ENCODE measurements at places on chromosomes 6 and 20. TPM values are rescaled to one million over a fixed set of nuclear protein-coding genes. Genes with fewer than 3 reads are reported as not detected.
A peak's percentile ranks its signal among the peaks of the same experiment; 100 is the strongest.

- H3K4me3 ChIP-seq, result no peak overlapping the region
- no peaks in the 10 kb centered on the region for H3K36me3 ChIP-seq
- no peaks in the 10 kb centered on the region for H3K4me1 ChIP-seq
- no peak for DNase-seq
- H3K27ac ChIP-seq, result no peak overlapping the region
- H3K27me3 ChIP-seq, result no peaks in the 10 kb centered on the region
Observed at GRCh38 chr6:170228946-170229310, 62.0 kb downstream of the DLL1 start.

GRCh38 chr6:152220786-152221185 lies 413.3 kb downstream of the ESR1 start:
- H3K36me3 ChIP-seq, result peaks cover 54% of the 10 kb centered on the region
- DNase-seq, result no peak
- H3K27ac ChIP-seq, result no peak overlapping the region
- no peaks in the 10 kb centered on the region for H3K27me3 ChIP-seq

DNA sequence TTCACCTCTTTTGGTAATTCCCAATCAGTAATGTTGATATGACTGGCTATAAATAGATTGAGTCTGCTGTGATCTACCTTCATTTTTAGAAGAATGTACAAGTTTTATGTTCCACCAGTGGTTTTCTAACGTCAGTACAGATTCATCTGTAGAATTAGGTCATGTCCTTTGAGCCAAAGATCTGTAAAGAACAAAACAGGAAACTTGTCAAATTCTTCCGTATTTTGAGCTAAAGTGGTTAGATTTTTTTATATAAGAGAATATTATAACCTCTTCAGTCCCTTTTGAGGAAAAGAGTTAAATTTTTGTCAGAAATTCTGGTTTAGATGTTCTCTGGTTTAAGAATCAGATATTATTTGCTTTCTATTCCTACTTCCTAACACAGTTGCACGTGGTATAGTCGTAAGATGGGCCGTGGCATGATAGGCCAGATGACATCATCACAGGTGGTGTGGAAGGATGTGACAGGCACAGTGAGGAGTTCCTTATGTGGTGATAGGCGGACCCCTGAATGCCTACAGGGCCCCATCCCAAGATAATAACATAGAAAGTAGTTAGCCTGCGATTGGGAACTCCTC lies 62.3 kb downstream of the SNX9 start:
- no peak overlapping the region for H3K27ac ChIP-seq
- peak; percentile 70 for DNase-seq
- H3K36me3 ChIP-seq, result no peaks in the 10 kb centered on the region
- no peak overlapping the region for H3K4me3 ChIP-seq

- no peak overlapping the region for H3K27ac ChIP-seq
- peaks cover 36% of the 10 kb centered on the region for H3K36me3 ChIP-seq
- H3K27me3 ChIP-seq, result no peaks in the 10 kb centered on the region
- DNase-seq, result no peak
- no peak overlapping the region for H3K4me3 ChIP-seq
Observed at GRCh38 chr20:63568986-63569949, 4.8 kb downstream of the HELZ2 start.

DNA sequence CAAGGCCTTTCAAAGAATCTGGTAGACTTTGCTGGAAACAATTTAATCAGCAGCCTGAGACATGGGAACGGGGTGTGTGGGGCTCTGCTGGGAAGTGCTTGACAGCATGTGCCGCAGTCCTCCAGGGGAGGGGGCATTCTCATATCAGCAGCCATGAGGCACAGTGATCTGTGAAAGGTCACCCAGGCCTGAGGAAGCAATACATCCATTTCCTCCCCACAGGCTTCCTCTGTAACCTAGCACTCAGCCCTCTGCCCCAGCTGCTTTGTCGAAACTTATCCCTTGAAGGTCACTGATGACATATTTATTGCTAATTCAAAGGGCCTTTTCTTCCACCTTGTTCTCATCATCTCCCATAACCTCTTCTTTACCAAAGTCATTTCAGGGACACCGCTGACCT lies 103.3 kb downstream of the TNFAIP3 start:
- H3K27me3 ChIP-seq, result no peaks in the 10 kb centered on the region
- DNase-seq, result no peak
- H3K4me3 ChIP-seq, result no peak overlapping the region
- H3K4me1 ChIP-seq, result peaks cover 5% of the 10 kb centered on the region
- H3K27ac ChIP-seq, result no peak overlapping the region
- H3K36me3 ChIP-seq, result no peaks in the 10 kb centered on the region

GRCh38 chr6:74574794-74575193 lies 631.1 kb downstream of the COL12A1 start:
- H3K27me3 ChIP-seq, result no peaks in the 10 kb centered on the region
- no peak overlapping the region for H3K4me3 ChIP-seq
- no peaks in the 10 kb centered on the region for H3K36me3 ChIP-seq
- no peak for DNase-seq

DNA sequence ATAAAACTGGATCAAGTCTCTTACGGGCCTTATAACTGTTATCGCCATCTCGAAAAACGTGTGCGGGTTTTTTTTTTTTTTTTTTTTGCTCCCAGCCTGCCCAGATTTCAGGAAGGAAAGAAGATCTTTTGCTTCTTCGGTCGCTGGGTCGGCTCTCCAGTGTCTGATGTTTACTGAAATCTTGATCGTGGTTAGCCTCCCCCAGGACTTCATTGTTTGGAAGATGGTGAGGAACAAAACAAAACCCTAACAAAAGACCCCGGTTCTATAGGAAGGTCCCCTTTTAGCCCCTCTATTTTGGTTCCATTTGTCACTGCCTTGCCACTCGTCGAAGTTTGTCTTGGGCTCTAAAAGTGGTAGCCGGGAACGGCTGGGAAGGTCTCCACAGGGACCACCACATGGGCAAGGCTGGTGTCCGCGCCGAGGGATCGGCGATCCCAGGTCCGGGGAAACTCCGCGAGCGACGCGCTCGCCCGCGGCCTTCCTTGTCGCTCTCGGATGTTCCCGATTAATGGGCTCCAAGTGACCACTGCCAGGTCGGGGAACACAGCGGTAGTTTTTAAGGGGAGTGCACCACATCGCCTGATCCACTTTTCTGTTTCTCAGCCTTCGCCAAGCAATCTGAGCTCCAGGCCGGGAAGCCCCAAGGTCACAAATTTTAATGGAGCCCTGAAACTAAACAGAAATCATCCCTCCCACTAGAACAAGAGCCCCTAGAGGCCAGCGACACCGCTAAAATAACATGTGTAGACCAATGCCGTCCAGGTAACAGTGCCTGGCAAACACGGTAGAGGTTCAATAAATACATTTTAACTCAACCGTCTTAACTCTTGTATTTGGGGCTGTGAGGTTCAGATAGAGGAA lies 27.0 kb downstream of the TRIM27 start:
- no peak for DNase-seq
- no peaks in the 10 kb centered on the region for H3K27me3 ChIP-seq
- H3K4me3 ChIP-seq, result peak overlapping the region; percentile 63
- peaks cover 16% of the 10 kb centered on the region for H3K4me1 ChIP-seq

DNA sequence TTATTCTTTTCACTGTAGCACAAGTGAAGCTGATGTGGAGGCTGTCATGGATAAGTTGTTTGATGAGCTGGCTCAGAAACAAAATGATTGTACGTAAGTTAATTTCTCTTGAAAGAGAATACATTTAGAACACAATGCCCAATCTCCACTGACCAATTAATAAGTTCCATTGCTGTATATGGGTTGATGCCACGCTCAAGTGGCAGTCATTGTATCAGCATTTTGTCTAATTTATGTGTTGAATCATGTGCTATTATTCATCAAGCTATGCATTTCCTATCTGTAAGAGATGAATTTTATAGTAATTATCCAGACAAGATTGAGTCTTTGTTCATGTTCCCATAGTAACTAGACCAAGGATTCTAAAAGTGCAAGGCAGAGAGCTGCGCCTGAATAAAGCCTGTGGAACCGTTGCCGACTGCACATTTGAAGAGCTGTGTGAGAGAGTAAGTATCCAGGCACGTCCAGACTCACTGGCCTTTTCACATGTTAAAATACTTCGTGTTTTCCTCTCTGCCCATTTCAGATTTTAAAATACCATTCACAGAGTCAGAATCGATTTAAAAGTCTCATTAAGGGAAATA lies 83.8 kb upstream of the FOXO3 start:
- H3K27ac ChIP-seq, result no peak overlapping the region
- DNase-seq, result no peak
- H3K36me3 ChIP-seq, result peaks cover 3% of the 10 kb centered on the region
- H3K4me1 ChIP-seq, result no peaks in the 10 kb centered on the region

DNA sequence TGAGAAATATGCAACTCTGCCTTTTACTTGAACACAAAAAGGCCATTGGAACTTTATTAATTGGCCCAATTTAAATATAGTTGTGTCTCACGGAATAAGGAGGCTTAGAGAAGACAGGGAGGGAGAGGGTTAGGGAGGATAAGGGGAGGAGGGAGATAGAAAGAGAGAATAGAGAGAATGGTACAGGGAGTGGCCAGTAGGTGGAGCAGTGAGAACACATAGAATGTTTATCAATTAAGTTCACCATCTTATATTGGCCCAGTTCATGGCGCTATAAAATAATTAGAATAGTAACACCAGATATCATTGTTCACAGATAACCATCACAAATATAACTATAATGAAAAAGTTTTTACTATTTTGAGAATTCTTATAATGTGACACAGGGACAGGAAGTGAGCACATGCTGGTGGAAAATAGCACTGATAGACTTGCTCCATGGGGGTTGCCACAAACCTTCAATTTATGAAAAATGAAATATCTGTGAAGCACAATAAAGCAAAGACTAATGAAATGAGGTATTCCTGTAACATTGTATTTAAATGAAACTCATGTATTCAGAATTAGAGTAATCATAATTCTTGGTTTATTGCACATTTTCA lies 374.1 kb upstream of the MANEA start:
- no peaks in the 10 kb centered on the region for H3K27me3 ChIP-seq
- H3K36me3 ChIP-seq, result no peaks in the 10 kb centered on the region
- no peaks in the 10 kb centered on the region for H3K4me1 ChIP-seq
- H3K4me3 ChIP-seq, result no peak overlapping the region
- no peak for DNase-seq

DNA sequence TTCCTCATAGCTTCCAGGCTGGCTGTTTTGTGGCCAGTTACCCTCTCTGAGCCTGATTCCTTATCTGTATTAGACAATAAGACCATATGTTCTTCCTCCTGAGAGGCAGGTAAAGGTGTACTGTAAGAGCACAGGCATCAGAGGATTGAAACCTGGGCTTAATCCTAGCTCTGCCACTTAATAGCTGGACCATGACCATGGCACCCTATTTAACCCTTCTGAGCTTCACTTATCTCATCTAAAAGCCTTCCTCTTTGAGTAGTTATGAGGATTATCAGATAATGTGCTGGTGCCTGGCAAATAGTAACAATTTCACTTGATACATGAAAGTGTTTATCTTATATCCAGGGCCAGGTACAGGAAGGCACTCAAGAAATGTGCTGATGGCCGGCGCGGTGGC lies 34.9 kb downstream of the BCL2L1 start:
- H3K27ac ChIP-seq, result no peak overlapping the region
- no peaks in the 10 kb centered on the region for H3K36me3 ChIP-seq
- DNase-seq, result no peak
- peaks cover 45% of the 10 kb centered on the region for H3K4me1 ChIP-seq
- no peak overlapping the region for H3K4me3 ChIP-seq

DNA sequence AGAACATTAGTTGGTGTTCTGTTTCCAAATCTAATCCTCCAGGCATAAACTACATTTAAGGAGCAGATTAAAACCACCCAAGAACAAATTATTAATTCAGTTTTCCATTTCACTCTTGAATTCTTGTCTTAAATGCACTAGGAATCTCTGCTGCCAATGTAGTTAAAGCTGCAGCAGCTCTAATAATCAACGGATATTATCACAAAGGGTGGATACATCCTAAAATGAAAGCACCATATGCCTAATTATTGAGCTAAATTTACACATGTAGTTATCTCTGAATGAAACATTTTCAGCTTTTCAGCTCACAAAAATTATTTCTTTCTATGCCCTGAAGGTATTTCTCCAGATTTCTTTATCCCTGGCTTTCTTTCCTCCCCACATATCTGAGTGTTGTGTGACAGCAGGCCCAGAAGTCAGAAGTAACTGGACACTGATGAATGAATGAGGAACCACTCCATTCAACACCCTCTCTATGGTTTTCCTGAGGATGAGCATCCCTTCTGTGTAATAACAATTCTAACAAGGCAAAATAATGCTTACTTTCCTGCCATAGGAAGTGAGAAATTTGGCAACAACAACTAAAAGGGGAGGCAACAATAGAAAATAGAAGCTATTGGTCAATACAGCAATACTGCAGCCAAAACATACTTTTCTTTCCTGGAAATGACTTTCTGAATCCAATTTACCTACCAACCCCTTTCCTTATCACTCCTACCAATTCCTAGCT lies 14.9 kb downstream of the MAN1A1 start:
- DNase-seq, result no peak
- H3K4me3 ChIP-seq, result no peak overlapping the region
- H3K4me1 ChIP-seq, result peaks cover 22% of the 10 kb centered on the region
- H3K27me3 ChIP-seq, result no peaks in the 10 kb centered on the region

DNA sequence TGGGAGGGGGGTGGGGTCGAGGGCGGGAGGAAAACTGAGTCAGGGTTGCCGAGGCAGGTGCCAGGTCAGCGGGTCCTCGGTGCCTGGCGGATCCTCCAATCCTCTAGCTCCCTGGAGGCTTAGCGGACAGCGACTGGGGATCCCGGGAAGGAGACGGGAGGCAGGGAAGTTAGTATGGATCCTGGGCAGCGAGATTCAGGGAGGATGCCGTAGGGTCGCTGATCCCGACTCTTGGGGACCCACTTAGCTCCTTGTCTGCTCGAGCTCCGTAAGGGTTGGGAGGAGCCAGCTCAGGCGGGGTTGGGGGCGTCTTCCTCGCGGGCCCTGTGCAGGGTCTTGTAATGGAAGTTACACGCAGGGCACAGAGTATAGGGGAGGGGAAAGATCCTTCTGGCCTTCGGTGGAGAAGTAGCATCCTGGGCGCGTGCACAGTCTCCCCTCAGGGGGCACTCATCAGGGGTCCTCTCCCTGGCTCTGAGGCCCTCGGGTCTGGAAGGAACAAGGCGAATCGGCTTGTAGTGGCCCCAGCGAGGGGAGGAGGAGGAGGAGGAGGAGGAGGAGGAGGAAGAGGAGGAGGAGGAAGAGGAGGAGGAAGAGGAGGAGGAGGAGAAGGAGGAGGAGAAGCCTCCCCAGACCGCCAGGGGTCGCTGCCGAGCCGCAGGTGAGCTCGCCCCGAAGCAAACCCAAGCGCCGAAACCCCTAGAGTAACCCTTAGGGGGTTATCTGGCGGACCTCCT lies 6.4 kb upstream of the SLC12A5 start:
- no peaks in the 10 kb centered on the region for H3K36me3 ChIP-seq
- H3K27ac ChIP-seq, result no peak overlapping the region
- no peak for DNase-seq
- no peak overlapping the region for H3K4me3 ChIP-seq
- H3K4me1 ChIP-seq, result peaks cover 19% of the 10 kb centered on the region

GRCh38 chr6:56529594-56530191 lies 113.0 kb downstream of the DST start:
- H3K4me1 ChIP-seq, result peaks cover 100% of the 10 kb centered on the region
- DNase-seq, result no peak
- peaks cover 89% of the 10 kb centered on the region for H3K36me3 ChIP-seq
- H3K4me3 ChIP-seq, result no peak overlapping the region

ZCCHC3 gene
- total RNA-seq, result 13.3 TPM

HM13 gene
- total RNA-seq, result 53.4 TPM

FAM217A gene
- total RNA-seq, result not detected

VWA7 gene
- total RNA-seq, result 0.45 TPM

NOX3 gene
- not detected for total RNA-seq

LPA gene
- not detected for total RNA-seq

HLA-DRA gene
- 223 TPM for total RNA-seq

EYA4 gene
- total RNA-seq, result 1.5 TPM

NHSL1 gene
- 10.4 TPM for total RNA-seq

NKAPL gene
- total RNA-seq, result 2.8 TPM

FNDC11 gene
- total RNA-seq, result 0.39 TPM

Measured in esophagus muscularis mucosa (tissue), 4 donors.